Stimulated activated effector memory CD8-positive, alpha-beta T cell treated with anti-CD3 and anti-CD28 coated beads, Interleukin-12 subunit alpha, Interleukin-12 subunit beta, amount 100 ng/mL, for 72 hours (primary cell): ENCODE measurements at places on chromosomes 7 and 10.

DNA sequence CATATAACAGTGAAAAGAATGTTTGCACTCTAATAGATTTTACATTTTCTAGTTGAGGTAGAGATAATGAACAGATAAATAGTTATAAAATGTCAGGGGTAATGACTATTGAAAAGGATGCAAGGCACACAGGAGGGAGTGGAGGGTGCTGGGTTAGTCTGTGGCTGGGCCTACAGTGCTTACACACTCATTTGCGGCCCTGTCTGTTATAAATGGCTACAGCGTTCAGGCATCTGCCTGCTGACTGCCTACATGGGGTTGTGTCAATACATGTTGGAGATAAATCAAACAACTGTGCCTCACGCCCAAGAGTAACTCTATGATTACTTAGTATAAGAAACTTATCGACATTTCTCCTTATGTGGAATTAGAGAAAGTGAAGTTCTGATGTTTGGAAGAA lies 313.3 kb downstream of the ACTR3B start:
- DNase-seq = no peak

GRCh38 chr10:7786430-7786829 lies 1.4 kb downstream of the KIN start:
- DNase-seq = no peak

- no peak for DNase-seq
These were observed 92.2 kb downstream of the AVL9 start for GRCh38 chr7:32587411-32587948.

DNA sequence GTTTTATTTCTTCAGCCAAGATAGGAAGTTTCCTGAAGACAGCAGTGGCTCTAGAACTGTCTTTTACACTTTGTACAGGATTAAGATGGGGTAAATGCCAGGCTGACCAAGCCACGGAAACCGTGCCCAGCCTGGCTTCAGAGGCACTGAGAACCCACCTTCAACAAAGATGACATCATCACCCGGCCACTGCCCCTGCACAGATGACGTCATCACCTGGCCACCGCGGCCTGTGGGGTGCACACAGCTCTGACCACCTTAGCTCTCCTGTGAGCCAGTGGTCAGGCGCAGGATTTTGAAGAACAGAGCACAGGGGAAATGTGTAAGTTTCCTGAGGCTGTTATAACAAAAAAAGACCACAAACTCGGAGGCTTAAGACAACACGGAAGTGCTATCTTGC lies 486.4 kb upstream of the MKI67 start:
- no peak for DNase-seq

- DNase-seq = no peak
These were observed 23.3 kb downstream of the AVL9 start for GRCh38 chr7:32518534-32519140.

GRCh38 chr7:157347217-157347904 lies 10.6 kb downstream of the DNAJB6 start:
- DNase-seq = no peak
